ENCODE measurements at places on chromosomes 2 and 18.

GRCh38 chr18:25075331-25075730, 276.6 kb downstream of the ZNF521 start:
- no peak for DNase-seq

GRCh38 chr2:15691586-15692310, 100.1 kb downstream of the DDX1 start:
- no peak for DNase-seq

GRCh38 chr18:47779381-47779780, 151.1 kb downstream of the SMAD2 start:
- DNase-seq = no peak

GRCh38 chr2:30208453-30208852, 22.9 kb upstream of the LBH start:
- no peak for DNase-seq

DNA sequence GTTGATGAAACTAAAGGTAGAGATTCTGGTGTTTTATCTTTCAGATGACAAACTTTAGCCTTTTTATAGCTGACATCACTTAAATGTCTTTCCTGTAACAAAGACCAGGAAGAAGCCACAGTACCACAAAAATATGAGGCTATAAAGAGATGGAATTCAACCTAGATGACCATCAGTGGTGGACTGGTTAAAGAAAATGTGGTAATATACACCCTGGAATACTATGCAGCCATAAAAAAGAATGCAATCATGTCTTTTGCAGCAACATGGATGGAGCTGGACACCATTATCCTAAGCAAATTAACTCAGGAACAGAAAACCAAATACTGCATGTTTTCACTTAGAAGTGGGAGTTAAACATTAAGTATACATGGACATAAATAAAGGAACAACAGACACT, 18.3 kb upstream of the HNRNPLL start:
- no peak for DNase-seq

DNA sequence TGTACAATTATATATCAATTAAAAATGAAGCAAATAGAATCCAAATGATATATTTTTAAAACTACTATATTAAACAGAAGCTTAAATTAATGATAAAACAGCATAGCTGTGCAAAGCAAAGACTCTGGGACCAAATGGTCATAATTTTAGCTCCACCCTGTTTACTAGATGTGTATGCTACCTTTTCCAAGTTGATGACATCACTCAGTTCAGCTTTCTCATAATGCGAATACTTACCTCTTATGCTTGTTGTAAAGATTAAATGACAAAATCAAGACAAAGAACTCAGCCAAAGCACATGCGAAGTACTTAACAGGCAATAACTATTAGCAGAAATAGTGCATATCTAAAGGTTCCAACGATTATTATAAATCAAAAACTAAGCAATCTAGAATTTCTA, 51.6 kb downstream of the LNPK start:
- no peak for DNase-seq

DNA sequence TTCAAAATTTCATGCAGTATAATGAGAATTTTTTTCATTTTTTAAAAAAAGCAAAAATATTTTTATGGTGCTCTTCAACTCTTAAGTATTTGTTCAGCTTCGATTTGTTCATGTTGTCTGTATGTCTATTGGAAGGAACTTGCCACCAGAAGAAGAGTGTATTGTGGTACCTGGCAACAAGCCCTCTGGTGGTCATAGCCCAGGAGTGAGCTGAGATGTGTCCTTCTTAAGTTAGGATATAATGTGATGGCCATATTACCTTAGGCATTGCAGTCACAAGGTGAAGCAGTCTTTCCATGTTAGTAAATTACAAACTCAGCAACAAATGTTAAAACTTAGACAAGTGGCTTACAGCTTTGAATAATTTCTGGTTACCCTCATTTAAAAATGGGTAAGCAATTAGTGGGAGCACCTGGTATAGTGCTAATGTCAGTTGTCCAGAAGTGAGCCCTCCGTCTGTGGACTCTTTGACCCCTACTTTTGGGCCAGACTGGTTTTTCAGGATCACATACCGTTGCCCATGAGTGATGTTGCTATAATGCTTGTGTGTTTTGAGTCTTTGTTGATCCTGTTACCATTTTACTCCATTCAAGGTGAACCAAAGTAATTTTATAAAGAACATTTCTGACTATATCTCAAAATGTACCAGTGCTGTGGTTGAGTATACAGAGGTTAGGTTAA, 57.4 kb downstream of the MYO1B start:
- DNase-seq = no peak

- no peak for DNase-seq
Measured at GRCh38 chr2:27756544-27757498, 14.7 kb upstream of the MRPL33 start.

- no peak for DNase-seq
Measured at GRCh38 chr18:10247021-10247741, 207.3 kb upstream of the APCDD1 start.

DNA sequence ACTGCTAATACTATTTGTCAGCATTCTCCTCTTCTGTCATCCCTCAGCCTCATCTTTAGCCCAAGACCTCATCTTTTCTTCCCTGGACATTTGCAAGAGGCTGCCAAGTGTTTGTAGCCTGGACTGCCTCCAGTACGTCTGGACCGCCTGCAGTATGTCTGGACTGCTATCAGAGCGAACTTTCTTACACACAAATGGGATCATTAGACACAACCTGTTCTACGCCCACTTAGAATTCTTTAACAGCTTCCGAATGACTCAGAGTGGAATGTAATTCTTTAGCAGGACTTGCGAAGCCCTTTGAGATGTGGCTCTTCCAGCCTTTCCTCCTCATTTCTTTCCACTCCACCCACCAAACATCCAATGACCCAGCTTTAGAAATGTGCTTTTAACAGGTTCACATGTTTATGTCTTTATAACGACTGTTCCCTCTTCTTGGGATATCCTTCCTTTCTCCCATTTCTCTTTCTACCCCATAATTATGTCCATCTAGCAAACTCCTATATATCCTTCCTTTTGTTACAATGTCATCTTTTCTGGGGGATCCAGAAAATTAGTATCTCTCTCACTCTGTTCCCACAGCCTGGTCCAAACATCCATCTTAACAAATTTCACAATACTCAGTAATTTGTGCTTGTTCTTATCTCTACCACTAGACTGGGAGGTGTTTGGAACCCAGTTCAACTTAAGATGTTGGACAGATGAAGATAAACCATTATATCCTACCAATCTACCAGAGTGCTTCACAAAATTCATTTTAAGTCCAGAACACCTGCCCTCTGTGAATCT, 171.3 kb upstream of the PGAP1 start:
- DNase-seq = no peak

DNA sequence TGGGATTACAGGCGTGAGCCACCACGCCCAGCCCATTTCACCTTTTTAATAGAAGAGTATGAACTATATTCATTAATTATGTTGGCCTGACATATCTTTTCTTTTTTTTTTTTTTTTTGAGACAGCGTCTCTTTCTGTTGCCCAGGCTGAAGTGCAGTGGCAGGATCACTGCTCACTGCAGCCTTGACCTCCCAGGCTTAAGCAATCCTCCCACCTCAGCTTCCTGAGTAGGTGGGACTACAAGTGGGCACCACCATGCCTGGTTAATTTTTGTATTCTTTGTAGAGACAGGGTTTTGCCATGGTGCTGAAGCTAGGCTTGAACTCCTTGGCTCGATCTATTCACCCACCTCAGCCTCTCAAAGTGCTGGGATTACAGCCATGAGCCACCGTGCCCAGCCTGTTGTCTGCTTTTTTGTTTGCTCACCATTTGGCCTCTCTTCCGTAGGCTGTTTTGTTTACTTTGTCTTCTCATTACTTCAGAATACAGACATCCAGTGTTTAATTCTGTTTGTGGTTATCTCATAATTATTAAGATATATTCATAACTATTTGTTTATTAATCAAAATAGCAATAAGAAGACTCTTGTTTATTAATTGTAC, 16.3 kb upstream of the CDH2 start:
- DNase-seq = no peak

DNA sequence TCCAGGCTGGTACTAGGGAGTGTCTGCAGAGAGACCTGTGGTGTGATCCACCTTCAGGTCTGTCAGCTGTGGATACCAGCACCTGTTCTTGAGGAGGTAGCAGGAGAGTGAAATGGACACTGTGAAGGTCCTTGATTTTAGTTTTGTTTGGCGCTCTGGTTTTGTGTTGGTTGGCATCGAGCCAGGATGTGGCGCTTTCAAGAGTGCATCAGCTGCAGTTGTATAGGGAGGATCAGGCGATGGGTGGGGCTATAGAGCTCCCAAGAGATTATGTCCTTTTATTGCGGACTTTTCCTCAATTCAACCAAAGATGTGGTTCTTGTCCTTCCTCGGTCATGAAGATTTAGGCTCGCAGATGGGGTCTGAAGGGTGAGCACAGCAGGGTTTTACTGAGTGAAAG, 37.5 kb downstream of the SLC39A10 start:
- DNase-seq = no peak

DNA sequence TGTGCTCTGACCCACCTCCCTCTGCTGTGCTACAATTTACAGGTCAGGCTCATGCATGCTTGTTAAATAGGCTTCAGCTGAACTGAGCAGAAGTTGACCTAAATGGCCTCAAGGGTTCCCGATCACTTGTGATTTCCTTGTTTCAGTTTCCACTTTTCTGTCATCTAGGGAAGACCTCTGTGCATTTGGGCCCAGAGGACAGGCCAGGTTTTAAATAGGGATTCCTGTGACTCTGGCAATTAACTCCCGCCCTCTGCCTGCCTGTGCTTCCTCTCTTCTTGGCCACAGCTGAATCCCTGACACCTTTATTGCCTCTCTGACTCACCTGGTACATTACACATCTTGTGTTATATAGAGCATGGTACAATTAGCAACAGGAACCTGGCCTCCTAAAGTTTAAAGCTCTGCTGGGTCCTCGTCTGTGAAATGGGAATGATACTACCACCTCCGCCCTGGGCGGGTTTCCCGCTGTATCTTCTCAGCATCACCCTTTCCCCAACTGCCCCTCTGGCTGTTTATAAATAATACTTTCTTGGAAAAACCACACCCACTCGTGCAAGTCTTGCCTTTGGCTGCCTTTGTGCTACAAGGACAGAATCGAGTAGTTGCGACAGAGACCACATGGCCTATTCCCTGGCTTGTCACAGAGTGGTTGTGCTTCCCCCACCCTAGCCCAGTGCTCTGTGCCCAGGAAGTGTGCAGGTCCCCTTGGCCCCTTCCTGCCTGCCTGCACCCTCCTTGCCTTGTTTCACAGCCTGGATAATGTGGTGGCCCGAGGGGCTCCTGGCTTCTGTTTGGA, 7.9 kb downstream of the CABLES1 start:
- DNase-seq = no peak

DNA sequence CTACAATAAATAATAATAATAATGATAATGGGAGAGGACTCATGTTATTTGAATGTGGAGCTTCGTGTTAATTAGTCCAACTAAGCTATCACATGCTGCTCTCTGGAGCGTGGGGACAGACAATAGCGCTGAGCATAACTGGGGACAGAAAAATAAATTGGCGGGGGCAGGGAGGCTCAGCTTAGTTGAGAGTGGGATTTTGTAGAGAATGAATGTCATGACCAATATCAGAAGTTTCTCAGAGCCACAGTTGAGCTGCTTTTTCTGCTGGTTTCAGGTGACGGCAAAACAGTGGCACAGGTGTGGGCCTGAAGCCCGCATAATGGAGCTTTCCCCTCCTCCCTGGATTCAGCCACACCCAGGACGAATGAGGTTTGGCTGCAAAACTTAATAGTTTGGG, 111.1 kb upstream of the CAB39 start:
- no peak for DNase-seq

DNA sequence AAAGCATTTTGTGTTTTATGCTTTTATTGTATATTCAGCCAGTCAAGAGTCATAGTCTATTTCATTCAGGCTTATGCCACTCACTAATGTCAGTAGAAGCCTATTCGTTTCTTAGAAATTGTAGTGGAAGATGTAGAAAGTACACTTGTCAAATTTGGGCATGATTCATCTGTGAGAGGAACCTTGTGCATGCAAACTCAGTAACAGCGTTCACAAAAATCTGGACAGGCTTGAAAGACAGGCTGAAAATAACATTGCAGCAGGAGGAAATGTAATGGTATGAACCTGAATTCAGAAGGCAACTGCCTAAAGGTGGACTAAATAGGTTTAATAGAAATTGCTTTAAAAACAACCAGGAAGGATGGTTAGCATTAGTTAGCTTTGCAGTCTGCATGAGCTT, 213.5 kb downstream of the CMPK2 start:
- DNase-seq = no peak

- DNase-seq = no peak
Measured at GRCh38 chr2:71743995-71744675, 290.8 kb downstream of the DYSF start.

DNA sequence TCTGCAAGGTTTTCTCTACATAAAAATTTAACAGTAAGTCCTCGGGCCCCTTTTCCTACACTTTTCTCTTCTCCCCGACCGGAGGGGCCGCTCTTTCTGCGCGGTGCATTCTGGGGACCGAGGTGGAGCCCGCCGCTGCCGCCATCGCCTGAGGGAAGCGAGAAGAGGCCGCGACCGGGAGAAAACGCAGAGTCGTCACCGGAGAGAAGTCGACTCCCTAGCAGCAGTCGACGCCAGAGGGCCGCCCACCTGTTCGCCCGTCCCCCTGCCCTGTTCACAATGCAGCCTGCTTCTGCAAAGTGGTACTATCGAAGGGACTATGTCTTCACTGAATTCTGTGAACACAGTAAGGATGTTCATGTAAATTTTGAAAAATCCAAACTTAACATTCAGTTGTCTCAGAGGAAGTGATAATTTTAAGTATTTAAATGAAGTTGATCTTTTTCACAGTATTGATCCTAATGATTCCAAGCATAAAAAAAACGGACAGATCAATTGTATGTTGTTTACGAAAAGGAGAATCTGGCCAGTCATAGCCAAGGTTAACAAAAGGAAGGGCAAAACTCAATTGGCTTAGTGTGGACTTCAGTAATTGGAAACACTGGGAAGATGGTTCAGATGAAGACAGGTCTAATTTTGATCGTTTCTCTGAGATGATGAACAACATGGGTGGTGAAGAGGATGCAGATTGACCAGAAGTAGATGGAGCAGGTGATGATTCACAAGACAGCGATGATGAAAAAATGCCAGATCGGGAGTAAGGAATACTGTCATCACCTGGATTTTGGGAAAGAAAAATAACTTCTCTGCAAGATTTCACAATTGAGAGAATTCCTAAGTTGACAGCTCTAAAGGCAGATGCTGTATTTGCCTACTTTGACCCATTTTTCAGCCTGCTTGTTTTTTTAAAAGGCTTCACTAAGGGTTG, 55.8 kb downstream of the ASXL2 start:
- DNase-seq = peak; percentile 18

DNA sequence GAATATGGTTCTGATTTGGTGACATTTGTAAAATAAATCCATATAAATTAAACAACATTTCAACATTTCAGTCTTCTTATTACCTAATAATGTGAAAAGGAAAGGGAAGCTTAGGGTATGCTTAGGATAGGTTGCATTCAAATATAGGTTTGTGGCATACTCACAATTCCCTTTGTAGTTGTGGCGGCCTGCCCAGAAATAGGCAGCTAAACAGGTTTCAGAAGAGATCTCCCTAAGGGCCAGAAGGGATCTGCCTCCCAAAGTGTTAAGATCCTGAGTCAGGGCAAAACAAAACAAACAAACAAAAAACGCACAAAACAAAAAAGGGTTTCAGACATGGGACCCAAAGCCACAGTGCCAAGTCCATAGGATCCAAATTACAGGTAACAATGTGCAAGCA, 41.4 kb upstream of the TCF7L1 start:
- DNase-seq = no peak

GRCh38 chr2:401019-401679, 113.3 kb upstream of the ALKAL2 start:
- DNase-seq = no peak

GRCh38 chr18:5107988-5108387, 89.1 kb downstream of the AKAIN1 start:
- no peak for DNase-seq

- no peak for DNase-seq
Measured at GRCh38 chr18:49009661-49010060, 58.9 kb upstream of the SMAD7 start.
